ENCODE measurements at places on chromosomes 11 and 22.

DNA sequence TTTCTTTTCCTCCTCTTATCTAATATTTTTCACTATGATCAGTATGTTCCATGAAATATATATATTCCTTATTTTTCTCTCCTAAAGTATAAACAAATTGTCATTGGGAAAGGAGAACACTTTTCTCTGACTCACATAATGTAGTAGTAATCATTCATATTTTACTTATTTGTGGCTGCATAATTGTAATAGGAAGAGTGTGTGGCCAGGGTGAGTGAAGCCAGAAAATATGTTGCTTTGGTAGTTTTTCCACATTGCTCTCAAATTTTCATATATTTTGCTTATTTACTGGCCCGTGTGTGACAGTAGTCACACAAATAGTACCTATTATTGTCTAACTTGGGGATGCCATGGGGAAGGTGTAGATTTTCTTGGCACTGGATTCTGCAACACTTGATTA, 172.1 kb downstream of the DYNC2H1 start:
- no peak for DNase-seq

DNA sequence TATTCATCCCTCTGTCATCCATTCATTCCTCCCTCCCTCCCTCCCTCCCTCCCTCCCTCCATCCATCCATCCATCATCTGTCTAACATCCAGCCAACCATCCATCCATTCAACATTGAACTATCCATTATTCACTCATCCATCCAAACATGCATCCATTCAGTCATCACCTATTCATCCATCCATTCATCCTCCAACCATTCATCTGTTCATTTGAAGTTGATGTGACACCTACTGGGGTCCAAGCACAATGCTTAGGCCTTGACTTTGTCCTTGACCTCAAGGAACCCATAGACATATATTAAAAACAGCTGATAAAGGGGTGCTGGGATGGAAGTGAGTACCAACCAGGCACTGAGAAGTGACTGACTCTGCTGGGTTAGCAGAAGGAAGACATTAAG, 26.6 kb downstream of the BCR start:
- no peak for DNase-seq

- no peak for DNase-seq
Measured at GRCh38 chr11:95143106-95143681, 53.5 kb downstream of the ENDOD1 start.

DNA sequence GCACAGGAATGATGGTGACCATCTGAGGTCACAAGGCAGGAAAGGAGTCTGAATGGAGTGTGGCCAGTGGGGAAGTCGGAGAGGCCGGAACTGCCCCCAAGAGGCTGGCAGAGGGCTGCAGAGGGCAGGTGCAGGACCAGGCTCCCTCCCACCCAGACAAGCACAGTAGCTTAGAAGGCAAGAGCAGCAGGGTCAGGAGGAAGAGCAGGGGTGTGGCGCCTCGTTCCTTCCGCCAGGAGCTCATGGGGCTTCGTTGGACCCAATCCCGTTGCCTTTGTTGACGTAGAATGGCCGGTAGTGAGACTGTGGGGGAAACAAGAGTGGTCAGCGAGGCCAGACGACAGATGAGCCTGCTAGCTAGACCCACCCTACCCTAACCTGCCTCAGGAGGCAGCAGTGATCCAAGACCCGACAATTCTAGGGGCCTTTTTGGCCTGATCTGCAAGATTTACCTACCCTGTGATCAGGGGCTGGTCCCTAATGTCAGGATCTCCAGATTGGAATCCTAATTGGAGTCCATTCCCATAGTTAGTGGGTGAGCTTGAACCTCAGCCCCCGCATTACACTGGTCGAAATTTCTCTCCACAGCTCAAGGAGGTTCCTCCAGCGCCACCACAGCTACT, 25.6 kb downstream of the TRIM29 start:
- no peak for DNase-seq

DNA sequence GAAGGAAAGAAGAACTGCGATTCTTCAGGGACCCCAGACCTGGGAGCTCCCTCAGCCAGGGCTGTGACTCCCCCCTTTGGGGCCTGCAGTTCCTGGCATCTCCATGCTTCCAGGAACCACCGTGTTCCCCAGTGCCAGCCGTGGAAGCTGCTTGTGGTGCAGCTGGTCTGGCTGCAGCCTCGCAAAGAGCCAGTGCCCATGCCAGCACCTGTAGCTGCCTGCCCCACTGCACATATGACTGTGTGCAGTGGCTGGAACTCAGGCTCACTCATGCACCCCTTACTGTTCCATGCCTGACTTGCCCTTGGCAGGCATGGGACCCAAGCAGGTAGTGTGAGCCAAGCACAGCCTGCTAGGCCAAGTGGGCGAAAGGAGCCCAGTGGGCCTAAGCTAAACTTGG, 401.3 kb downstream of the LRRC4C start:
- no peak for DNase-seq

- DNase-seq = no peak
Measured at GRCh38 chr11:128227466-128227865, 359.9 kb downstream of the ETS1 start.

GRCh38 chr11:65551572-65552387, 6.4 kb downstream of the LTBP3 start:
- peak; percentile 75 for DNase-seq

- DNase-seq = no peak
Measured at GRCh38 chr22:22945195-22945594, 57.6 kb downstream of the IGLL5 start.

- DNase-seq = no peak
Measured at GRCh38 chr11:121213362-121213893, 79.1 kb upstream of the SC5D start.

GRCh38 chr22:50046481-50047245, 11.4 kb downstream of the TTLL8 start:
- DNase-seq = no peak

DNA sequence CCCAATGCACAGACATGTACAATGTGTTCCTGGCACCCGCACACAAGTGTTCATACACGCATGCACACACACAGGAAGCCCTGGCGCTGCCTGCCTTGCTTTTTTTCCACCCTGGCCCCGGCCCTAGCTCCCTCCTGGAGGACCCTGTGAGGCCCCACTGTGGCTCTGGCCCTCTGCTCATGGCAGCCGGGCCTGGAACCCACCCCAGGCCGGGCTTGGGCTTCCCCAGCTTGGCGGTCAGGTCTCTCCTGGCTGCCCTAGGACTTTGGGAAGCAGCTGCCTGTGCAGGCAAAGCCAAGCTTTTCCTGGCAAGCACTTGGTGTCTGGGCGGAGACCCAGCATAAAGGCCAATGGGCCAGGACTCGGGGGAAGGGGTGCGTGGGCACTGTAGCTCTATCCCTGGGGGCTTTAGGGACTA, 30.5 kb downstream of the CD82 start:
- DNase-seq = no peak

DNA sequence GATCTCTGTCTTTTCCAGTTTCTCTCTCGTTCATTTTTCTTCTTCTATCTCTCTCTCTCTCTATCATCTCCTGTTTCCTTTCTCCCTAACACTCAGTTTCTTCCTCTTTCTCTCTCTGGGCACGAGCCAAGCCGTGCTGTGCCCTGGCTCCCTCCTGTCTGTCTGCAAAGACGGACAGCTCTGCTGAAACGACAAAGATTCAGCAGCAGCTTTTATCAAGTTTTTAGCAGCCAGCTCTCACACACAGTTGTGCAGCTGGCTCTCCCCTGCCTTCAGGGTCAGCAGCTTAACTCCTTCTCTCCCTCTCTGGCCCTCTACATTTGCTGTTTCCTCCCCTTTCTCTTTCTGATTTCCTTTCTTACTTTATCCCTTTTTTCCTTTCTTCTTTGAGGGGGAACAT, 352.0 kb upstream of the MPPED2 start:
- no peak for DNase-seq

GRCh38 chr22:45336971-45337431, 27.3 kb downstream of the FAM118A start:
- DNase-seq = no peak

DNA sequence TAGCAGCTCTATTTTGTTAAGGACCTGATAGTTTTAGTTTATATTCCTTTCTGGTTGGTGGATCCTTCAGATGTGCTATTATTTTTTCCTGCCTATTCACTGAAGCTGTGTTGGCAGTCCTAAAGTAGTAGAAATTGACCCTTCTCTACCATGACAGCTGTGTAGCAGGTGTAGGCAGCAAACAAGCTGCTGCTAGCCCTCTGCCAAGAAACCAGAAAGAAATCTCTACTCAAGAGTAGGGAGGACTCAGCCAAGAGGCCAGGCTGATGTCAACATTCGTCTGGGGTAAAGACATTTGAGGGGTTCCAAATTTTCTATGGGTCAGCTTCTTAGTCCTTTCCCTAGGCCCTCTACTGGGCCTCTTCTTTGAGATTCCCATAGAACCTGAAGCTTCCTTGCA, 51.2 kb downstream of the CSTF3 start:
- DNase-seq = no peak

DNA sequence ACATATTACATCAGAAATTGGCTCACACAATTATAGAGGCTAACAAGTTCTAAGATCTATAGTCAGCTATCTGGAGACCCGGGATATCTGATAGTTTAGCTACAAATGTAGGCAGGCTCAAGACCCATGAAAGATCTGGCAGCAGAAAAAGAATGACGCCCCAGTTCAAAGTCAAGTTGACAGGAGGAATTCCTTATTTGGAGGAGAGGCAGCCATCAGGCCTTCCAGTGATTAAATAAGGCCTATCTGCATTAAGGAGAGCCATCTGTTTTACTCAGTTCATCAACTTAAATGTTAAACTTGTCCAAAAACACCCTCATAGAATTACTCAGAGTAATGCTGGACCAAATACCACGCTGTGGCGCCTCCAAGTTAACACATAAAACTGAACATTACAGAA, 1402.6 kb downstream of the FAM181B start:
- DNase-seq = no peak

- no peak for DNase-seq
Measured at GRCh38 chr22:41074061-41074460, 18.3 kb upstream of the EP300 start.

GRCh38 chr11:1760351-1761109, 3.2 kb downstream of the CTSD start:
- DNase-seq = no peak

- DNase-seq = no peak
Measured at GRCh38 chr11:120357620-120358019, 21.4 kb downstream of the ARHGEF12 start.

DNA sequence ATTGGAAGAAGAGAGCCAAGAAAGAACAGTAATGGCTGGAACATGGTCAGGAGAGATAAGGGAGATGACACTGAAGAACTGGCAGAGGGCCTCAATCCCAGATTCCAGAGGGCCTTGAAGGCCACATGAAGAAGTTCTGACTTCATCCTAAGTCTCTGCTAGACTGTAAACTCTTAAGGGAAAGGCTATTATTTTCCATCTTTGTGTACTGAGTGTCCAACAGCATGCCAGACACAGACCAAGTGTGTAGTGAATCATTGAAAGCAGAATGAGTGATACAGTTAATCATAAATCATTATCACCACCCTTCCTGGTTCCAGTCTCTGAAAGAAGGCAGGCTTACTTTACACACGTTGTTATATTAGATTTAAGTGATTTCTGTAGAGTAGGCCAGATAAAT, 185.3 kb upstream of the C11orf87 start:
- no peak for DNase-seq

DNA sequence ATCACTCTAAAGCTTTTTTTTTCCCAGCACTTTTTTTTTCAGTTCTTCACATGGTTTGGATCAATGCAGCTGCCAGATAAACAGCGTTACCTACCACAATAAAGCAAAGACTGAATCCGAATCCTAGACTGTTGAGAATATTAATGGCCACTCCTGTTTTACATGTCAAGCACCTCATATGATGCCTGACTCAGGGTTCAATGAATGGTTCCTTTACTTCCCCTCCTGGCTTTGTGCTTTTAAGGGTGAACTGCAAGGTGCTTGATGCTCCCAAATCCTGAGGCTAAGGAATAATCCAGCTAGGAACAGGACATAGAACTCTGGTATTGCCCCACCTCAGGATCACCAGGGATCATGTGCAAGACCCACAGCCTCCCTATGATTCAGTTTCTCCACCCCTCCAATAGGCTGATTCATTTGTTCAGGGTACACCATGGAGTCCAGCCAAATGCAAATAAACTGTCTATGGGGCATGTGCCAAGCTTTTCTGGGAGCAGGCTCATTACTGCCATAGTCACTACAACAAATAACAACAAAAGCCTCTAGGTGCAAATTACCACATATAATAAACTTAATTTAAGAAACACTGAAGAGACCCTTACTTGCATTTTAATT, 104.3 kb downstream of the GAB2 start:
- DNase-seq = no peak

DNA sequence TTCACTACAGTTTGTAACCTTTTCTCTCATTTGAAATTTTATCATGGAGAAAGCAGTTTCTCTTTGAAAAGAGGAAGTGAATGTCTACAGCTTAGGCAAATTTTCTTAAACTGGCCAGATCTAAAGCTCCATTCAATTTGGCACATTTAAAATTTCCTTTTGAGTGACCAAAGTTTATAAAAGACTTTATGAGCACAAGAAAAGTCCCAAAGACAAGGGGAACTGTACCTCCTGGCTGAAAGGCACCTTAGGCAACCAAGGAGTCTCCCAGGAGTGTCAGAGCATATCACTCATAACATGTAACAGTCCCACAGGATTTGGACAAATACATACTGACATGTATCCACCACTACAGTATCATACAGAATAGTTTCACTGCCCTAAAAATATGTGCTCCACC, 41.3 kb downstream of the NARS2 start:
- no peak for DNase-seq

- no peak for DNase-seq
Measured at GRCh38 chr22:31185056-31185455, 25.1 kb downstream of the RNF185 start.

DNA sequence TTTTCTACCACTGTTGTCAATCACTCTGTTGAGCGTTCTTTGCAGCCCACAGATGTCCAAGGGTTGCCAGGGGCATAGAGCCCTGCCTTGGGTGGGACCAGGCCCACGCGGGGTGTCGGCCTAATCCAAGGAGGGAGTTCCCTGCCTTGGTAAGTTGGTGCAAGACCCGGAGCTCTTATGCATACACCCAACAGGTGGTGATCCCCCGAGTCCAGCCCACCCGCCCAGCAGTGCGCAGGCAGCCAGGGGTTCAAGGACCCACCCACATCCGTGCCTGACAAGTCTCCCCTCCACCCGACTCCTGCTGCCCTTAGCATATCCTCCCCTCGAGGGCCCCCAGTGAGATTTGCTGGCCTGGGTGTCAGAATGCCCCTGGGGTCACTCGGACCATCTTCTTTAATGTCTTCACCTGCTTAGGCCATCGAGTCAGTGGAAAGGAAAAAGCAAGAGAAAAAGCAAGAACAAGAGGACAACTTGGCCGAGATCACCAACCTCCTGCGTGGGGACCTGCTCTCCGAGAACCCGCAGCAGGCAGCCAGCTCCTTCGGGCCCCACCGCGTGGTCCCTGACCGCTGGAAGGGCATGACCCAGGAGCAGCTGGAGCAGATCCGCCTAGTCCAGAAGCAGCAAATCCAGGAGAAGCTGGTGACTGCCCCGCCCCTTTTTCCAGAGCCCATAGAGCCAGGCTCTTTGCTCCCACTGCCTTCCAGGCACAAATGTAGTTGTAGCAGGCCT, 12.2 kb downstream of the RIBC2 start:
- no peak for DNase-seq

All from DMS79 (cell line).